Mesothelial cell of epicardium (in vitro differentiated cells): ENCODE measurements at places on chromosomes 7 and 10. TPM values are rescaled to one million over a fixed set of nuclear protein-coding genes. Genes with fewer than 3 reads are reported as not detected.

DNA sequence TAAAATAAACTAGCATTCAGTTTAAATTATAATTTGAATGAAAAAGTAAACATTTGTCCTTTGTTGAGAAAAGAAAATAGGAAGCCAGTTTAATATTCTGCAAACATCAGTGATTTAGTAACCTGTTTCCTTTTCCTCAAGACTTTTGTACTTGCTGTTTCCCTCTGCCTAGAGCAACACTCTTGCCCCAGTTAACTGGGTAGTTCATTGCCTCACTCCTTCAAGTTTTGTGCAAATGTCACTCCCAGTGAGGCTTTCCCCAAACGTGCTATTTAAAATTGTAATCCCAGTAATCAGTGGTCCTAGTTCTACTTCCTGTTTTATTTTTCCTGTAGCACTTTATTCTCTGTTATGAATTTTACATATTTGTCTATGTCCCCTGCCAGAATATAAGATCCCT is 23.8 kb downstream of the DLD start:
- DNase-seq, result no peak

- DNase-seq, result no peak
Observed at GRCh38 chr7:42315631-42316030, 78.6 kb upstream of the GLI3 start.

DNA sequence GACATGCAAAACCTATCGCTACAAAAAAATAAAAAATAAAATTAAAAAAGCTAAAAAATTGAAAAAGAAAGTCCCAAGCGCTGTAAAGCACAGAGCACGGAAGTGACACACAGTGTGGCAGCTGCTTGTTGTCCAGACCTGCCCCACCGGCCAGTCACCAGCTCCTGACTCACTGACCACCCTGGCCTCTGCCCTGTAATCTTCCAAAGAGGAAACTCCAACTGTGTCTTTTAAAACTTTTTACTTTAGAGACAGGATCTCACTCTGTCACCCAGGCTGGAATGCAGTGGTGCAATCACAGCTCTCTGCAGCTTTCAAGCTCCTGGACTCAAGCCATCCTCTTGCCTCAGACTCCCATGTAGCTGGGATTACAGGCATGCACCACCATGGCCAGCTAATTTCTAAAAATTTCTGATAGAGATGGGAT is 23.6 kb downstream of the GNA12 start:
- DNase-seq, result no peak

DNA sequence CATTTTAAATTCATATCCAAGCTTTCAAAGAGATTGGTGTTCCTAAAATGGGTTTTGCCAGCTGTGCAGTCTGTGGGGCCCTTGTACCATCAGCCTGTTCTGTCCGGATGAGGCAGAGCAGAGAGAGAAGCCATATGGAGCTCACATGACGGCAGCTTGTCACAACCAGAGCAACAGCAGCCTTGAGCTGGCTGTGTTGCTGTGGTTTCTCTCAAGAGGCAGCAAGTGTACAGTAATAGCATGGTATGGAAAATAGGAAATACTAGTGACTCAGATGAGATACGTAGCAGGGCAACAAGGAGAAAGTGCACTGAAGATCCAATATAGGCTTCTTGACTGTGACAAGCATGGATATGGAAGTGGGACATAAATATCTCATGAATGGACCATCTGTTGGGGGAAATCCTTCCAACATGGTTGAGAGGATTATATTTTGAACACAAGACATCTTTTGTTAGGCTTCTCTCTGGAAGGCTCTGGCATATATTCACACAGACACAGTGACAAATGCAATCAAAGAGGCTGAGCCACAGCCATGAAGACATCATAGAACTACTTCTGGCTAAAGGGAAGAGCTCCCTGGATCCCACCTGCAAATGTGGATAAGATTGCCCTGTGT is 251.0 kb upstream of the TAC1 start:
- no peak for DNase-seq

- peak; percentile 74 for DNase-seq
Observed at GRCh38 chr10:75294866-75295701, 59.3 kb upstream of the COMTD1 start.

DNA sequence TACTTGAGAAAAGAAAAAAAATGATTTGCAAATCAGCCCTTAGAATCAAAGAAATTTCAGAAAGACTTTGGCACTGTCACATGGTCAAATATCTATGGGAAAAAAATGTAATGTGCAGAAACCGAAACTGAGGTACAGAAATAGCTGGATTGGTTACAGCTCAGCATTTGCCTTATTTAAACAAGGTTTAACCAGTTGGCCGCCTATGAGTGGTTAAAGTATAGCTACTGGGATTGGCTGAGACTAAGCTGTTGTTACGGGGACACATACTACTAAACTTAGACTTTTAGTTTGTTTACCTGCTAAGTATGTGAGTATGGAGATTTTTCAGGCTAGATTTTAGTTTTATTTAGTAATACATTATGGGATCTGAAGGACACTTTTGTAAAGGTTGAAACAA is 38.6 kb downstream of the SFTPD start:
- no peak for DNase-seq

GRCh38 chr7:120838281-120838682 is 19.7 kb downstream of the TSPAN12 start:
- no peak for DNase-seq

GRCh38 chr10:107554333-107554732 is 389.8 kb upstream of the SORCS1 start:
- DNase-seq, result no peak

DNA sequence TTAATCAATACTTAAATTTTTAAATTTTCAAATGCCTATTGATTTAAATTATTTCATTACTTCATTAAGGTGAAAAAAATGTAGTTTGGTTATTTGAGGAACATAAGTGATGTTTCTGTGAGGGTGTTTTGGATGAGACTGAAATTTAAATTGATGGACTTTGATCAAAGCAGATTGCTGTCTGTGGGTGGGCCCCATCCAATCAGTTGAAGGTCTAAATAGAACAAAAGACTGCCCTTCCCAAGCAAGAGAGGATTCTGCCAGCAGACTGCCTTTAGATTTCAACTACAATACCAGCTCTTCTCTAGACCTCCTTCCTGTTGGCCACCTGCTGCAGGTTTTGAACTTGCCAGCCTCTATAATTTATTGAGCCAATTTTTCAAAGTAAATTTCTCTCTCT is 14.5 kb upstream of the GPR37 start:
- no peak for DNase-seq

- DNase-seq, result no peak
Observed at GRCh38 chr10:62075912-62076311, 174.4 kb downstream of the ARID5B start.

The LIPN gene
- not detected in 3 replicates for total RNA-seq

The ENTPD1 gene
- 1.1 to 1.5 TPM (median 1.2 TPM) in 3 replicates for total RNA-seq

The SLC35B4 gene
- 24.5 to 25.8 TPM (median 25.4 TPM) in 3 replicates for total RNA-seq

The IQCE gene
- 26.6 to 29.6 TPM (median 26.6 TPM) in 3 replicates for total RNA-seq

The ZNF853 gene
- total RNA-seq, result 22.7 to 23.5 TPM (median 22.9 TPM) in 3 replicates

The NEUROG3 gene
- total RNA-seq, result not detected in 3 replicates

The INSYN2A gene
- 0.09 to 0.13 TPM (median 0.11 TPM) in 3 replicates for total RNA-seq

The CPN1 gene
- not detected in 3 replicates for total RNA-seq

The TMEM229A gene
- 0.59 to 0.69 TPM (median 0.66 TPM) in 3 replicates for total RNA-seq

The AKR1C1 gene
- total RNA-seq, result 3.2 to 4.2 TPM (median 3.8 TPM) in 3 replicates
